Brain pericyte (primary cell): ENCODE measurements at places on chromosomes 11 and 22.

- no peak for DNase-seq
These were observed 378.1 kb downstream of the CADM1 start for GRCh38 chr11:115126092-115126491.

DNA sequence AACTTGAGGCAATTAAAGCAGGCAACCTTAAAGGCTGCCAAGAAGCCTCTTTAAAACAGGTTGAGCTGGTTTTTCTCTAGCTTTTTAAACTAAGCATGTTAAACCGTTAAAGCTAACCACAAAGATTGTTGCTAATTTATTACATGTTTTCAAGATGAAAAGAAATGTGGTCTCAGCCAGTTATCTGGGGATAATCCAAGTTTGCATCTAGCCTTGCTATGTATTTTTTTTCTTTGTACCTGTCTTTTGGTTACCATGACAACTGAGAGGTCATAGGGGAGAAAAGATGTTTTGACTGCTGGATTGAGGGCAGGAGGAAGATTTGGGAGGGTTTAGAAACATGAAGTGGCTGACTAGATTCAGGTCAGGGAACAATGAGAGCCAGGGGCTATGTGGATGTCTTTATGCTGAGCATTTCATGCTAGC is 19.2 kb upstream of the PGM2L1 start:
- no peak for DNase-seq

DNA sequence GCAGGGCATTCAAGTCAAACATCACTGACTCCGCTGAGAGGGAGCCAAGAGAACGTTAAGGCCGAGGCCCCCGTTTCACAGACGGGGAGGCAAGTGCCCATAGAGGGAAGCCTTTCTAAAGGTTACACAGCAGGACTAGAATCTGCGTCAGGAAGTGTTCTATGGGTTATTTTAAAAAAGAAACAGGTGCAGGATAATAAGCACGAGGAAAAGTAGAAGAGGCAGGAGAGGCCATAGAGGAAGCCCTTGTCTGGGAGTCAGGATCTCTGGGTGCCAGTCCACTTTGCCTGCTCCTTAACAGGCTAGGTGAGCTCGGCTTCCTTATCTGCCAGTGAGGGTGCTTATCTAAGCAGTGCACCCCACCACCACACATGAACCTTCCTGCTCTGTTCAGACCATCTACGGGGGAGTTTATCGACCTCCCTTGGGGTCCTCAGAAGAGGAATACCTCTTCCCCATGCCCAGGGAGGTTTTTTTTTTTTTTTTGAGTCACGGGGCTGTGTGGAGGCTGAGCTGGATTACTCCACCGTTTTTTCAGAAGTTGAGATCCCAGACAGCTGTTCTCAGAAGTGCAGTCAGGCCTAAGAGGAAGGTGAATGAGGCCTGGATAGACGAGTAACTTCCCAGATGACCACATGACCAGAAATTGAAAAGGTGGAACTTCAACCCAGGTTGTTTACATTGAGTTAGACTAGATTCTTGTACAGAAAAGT is 1.2 kb upstream of the FCHSD2 start:
- no peak for DNase-seq

DNA sequence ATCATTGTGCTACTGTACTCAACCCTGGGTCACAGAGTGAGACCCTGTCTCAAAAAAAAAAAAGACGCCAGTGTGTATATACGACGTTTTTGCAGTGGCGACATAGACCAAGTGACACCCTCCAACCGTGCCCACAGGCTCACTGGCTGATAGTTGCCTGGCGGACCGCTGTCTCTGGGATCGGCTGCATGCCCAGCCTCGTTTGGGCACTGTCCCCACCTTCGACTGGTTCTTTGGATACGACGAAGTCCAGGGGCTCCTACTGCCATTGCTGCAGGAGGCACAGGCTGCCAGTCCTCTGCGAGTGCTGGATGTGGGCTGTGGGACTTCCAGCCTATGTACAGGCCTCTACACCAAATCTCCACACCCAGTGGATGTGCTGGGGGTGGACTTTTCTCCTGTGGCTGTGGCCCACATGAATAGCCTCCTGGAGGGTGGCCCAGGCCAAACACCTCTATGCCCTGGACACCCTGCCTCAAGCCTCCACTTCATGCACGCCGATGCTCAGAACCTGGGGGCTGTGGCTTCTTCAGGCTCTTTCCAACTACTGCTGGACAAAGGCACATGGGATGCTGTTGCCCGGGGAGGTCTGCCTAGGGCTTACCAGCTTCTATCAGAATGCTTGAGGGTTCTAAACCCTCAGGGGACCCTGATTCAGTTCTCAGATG is 1.3 kb downstream of the CSKMT start:
- no peak for DNase-seq

DNA sequence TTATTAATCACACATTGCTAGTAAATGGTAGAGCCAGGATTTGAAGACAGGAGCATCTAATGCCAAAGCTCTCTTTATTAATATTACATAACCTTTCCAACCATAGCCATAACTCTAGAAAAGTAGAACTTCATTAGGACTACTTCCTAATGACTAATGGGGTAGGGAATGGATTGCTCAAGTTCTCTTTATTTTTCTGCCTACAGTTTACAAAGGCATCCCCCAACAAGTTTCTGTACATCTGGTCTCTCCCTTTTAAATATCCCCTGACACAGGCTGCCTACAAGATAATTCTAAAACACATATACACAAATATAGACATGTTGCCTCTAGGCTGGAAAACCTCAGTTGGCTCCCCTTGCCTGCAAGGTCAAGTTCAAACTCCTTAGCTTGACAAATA is 534.9 kb downstream of the SOX6 start:
- no peak for DNase-seq

DNA sequence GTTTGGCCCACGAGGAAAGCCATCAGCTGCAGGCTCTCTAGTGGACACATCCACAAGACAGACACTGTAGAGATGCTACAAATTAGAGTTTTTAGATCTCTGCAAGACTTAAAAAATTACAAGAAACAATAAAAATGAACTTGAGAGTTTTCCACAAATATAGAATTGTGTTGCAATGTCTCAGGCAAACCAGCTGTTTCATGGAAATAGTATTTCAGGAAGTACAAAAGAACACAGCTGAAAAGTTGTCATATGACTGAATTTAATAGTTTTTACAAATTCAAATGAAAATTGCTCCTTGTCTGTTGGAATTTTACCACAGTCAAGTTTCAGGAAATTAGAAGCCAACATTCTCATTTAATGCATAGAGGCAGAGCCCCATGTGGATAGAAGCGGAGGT is 184.5 kb upstream of the PITPNB start:
- no peak for DNase-seq
